WTC11 (cell line): ENCODE measurements at places on chromosomes 4 and X.

GRCh38 chrX:11265352-11265751 lies 27.9 kb upstream of the AMELX start:
- DNase-seq, result no peak

- DNase-seq, result no peak
Observed at GRCh38 chr4:103457566-103457965, 259.4 kb upstream of the CENPE start.

GRCh38 chr4:145785391-145786008 lies 105.6 kb downstream of the C4orf51 start:
- no peak for DNase-seq

- DNase-seq, result no peak
Observed at GRCh38 chr4:45030059-45030458, 303.7 kb upstream of the GNPDA2 start.

- DNase-seq, result peak; percentile 33
Observed at GRCh38 chrX:70762285-70762684, 146.2 kb downstream of the TEX11 start.

- DNase-seq, result no peak
Observed at GRCh38 chrX:15059474-15059873, 186.3 kb downstream of the MOSPD2 start.

DNA sequence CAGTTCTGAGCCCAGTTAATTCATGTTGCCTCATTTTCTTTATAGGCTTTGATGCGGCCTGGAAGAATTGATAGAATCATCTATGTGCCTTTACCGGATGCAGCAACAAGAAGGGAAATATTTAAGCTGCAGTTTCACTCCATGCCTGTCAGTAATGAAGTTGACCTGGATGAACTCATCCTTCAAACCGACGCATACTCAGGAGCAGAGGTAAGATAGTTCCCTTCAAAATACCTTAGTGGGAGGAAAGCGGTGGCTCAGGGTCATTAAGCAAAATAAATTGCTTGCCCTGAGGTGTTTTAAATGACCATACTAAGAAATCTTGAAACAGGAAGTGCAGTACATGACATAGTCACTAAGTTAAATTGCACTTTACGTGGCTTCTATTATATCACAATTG lies 140.6 kb upstream of the SPRY1 start:
- DNase-seq, result no peak

DNA sequence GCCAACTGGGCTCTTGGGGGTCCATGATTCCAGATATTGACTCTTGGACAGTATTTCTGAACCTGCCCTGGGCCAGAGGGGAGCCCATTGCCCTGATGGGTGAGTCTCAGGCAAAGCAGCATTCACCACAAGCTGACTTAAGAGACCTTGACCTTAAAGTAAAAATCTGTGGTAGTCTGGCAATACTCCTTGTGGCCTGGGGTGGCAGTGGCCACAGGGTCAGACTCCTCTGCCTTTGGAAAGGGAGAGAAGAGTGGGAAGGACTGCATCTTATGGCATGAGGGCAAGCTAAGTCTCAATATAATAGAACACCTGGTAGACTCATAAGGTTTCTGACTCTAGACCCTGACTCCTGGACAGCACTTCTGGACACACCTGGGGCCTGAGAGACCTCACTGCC lies 340.3 kb upstream of the MAD2L1 start:
- DNase-seq, result no peak

DNA sequence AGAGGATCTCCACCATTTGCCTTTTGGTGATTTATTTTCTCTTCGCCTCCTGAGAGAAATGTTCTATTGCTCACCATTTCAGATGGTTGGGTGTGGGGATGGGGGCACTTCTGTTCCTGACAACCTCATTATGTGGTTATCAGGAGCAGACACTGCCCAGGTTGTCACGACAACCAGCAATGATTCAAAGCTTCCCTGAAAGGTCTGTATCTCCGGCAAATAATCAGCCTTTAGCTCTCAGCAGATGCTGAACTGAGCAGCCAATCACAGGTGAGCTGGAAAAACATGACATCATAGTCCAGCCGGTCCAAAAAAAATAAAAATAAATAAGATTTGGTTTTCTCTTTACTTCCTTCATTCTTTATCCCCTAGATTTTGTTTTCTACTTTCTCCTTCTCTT lies 5.5 kb upstream of the PAK3 start:
- no peak for DNase-seq
